ENCODE measurements at places on chromosomes 7 and 10. TPM values are rescaled to one million over a fixed set of nuclear protein-coding genes. Genes with fewer than 3 reads are reported as not detected.

- no peaks in the 10 kb centered on the region for H3K27me3 ChIP-seq
- no peaks in the 10 kb centered on the region for H3K4me1 ChIP-seq
- DNase-seq, result no peak
Observed at GRCh38 chr10:33952692-33953360, 618.4 kb upstream of the NRP1 start.

EPHB4 gene
- total RNA-seq, result 5.9 TPM

- no peak overlapping the region for H3K27ac ChIP-seq
- H3K4me1 ChIP-seq, result no peaks in the 10 kb centered on the region
- H3K36me3 ChIP-seq, result peaks cover 9% of the 10 kb centered on the region
- no peak overlapping the region for H3K4me3 ChIP-seq
- no peak for DNase-seq
- H3K27me3 ChIP-seq, result peaks cover 1% of the 10 kb centered on the region
Observed at GRCh38 chr10:974038-974784, 14.0 kb upstream of the GTPBP4 start.

DNA sequence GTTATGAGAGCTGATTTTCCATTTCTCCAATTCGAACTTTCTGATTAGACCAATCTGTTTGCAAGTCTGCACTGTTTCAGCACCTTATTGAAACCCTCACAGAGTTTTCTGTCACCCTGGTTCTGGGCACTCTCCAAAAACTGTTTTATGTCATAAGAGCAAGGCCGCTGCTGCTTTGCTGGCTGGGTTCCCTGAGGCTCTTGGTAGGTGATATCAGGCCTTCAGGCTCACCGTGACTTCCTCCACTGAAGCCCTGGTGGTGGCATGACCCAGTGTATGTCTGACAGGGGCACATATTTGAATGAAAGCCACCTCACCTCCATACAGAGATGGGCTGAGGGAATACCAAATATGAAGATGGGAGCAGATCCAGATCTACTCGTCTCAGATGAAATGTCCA is 8.3 kb downstream of the RABGEF1 start:
- DNase-seq, result no peak
- no peaks in the 10 kb centered on the region for H3K27me3 ChIP-seq
- H3K27ac ChIP-seq, result no peak overlapping the region
- H3K4me1 ChIP-seq, result peaks cover 37% of the 10 kb centered on the region

GRCh38 chr7:85150624-85151023 is 36.2 kb downstream of the SEMA3D start:
- H3K36me3 ChIP-seq, result no peaks in the 10 kb centered on the region
- H3K27me3 ChIP-seq, result no peaks in the 10 kb centered on the region
- H3K27ac ChIP-seq, result no peak overlapping the region
- no peak for DNase-seq

DNA sequence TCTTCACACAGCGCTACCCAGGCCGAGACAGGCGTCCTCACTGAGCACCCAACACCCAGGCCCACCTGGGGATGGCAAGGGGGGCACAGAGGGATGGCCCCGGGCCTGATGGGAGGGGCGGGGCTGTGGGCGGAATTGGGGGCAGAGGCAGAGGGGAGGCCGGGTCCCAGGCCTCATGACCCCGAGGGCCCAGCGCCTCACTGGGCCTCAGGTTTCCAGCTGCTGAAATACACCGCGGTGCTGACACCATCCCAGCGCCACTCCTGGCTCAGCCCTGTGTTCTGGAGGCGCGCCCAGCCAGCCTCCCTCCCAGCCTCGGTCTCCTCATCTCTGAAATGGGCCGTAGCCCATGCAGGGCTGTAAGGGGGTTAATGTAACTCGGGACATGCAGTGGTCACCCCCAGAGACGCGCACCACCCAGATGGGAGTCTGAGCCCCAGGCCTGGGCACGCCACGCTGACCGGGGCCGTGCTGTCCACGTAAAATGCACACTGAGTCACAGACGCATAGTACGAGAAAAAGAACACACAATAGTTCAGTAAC is 82.3 kb downstream of the UNCX start:
- H3K27me3 ChIP-seq, result peaks cover 2% of the 10 kb centered on the region
- no peak overlapping the region for H3K27ac ChIP-seq
- no peaks in the 10 kb centered on the region for H3K4me1 ChIP-seq
- DNase-seq, result no peak

SORBS1 gene
- 0.93 TPM for total RNA-seq

All from activated naive CD4-positive, alpha-beta T cell treated with anti-CD3 and anti-CD28 coated beads for 36 hours (primary cell).